ENCODE measurements at places on chromosomes 6 and 20. TPM values are rescaled to one million over a fixed set of nuclear protein-coding genes. Genes with fewer than 3 reads are reported as not detected.

Gene PABPC1L
- total RNA-seq: 22.9 TPM

Gene ATXN1
- total RNA-seq: 68.3 TPM

Gene NHSL1
- total RNA-seq: 10.4 TPM

Gene FGD2
- 49.4 TPM for total RNA-seq

Gene TRIM40
- total RNA-seq: not detected

Gene ZSCAN23
- not detected for total RNA-seq

Gene PACSIN1
- not detected for total RNA-seq

Gene SPTLC3
- total RNA-seq: 4.6 TPM

- H3K27me3 ChIP-seq: no peaks in the 10 kb centered on the region
- H3K4me3 ChIP-seq: no peak overlapping the region
- peaks cover 3% of the 10 kb centered on the region for H3K4me1 ChIP-seq
- H3K36me3 ChIP-seq: no peaks in the 10 kb centered on the region
Observed at GRCh38 chr6:108714766-108715414, 133.3 kb upstream of the ARMC2 start.

DNA sequence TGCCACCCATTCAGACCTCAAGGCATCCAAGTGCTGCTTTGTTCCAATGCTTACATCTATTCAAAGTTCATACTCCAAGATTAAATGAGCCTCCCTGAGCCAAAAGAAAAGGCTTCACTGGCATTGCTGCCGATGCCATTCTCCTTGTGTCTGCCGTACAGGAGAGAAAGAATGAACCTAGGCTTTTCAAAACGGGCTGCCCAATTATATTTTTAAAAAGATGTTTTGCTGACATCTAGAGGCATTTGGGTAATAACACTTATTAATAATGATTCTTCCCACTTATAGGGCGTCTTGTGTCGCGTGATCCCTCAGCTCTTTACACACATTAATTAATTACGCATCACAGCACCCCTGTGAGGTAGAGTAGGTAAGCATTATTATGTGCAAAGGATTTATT is 545.6 kb downstream of the PKHD1 start:
- H3K4me3 ChIP-seq: no peak overlapping the region
- H3K27ac ChIP-seq: no peak overlapping the region
- H3K27me3 ChIP-seq: no peaks in the 10 kb centered on the region
- no peaks in the 10 kb centered on the region for H3K36me3 ChIP-seq
- no peak for DNase-seq

DNA sequence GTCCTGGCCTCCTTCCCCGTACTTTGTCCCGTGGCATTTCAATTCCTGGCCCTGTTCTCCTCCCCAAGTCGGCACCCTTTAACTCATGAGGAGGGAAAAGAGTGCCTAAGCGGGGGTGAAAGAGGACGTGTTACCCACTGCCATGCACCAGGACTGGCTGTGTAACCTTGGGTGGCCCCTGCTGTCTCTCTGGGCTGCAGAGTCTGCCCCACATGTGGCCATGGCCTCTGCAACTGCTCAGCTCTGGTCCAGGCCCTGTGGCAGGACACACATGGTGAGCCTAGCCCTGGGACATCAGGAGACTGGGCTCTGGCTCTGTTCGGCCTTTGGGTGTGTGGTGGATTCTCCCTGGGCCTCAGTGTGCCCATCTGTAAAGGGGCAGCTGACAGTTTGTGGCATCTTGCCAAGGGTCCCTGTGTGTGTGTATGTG is 58.5 kb downstream of the SRC start:
- peaks cover 12% of the 10 kb centered on the region for H3K4me1 ChIP-seq
- H3K36me3 ChIP-seq: peaks cover 30% of the 10 kb centered on the region
- no peak overlapping the region for H3K27ac ChIP-seq
- H3K27me3 ChIP-seq: no peaks in the 10 kb centered on the region
- H3K4me3 ChIP-seq: no peak overlapping the region
- DNase-seq: no peak

- no peak for DNase-seq
- H3K27me3 ChIP-seq: no peaks in the 10 kb centered on the region
- H3K36me3 ChIP-seq: no peaks in the 10 kb centered on the region
- H3K4me3 ChIP-seq: no peak overlapping the region
Observed at GRCh38 chr6:74451953-74452352, 753.9 kb downstream of the COL12A1 start.

DNA sequence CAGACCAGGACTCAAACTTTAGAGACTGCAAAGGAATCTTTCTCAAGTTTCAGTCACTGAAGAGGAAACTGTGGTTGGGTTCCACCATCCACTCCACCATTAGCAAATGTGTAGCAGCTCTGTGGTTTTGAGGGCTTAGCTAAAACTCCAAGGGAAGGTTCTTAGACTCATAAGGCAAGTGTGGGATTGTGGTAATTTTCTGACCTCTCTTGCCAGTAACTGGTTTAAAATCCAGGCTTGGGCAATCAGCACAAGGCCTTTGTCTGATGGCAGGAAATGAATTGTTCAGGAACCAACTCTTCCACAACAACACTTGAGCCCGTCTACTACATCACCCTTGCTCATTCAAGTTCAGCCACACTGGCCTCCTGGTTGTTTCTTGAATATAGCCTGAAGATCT is 68.6 kb upstream of the FBXL4 start:
- no peaks in the 10 kb centered on the region for H3K36me3 ChIP-seq
- DNase-seq: no peak
- no peak overlapping the region for H3K27ac ChIP-seq
- no peak overlapping the region for H3K4me3 ChIP-seq

- H3K27me3 ChIP-seq: no peaks in the 10 kb centered on the region
- no peak for DNase-seq
- no peak overlapping the region for H3K27ac ChIP-seq
- no peaks in the 10 kb centered on the region for H3K36me3 ChIP-seq
- peaks cover 10% of the 10 kb centered on the region for H3K4me1 ChIP-seq
Observed at GRCh38 chr6:22668717-22669116, 99.4 kb downstream of the HDGFL1 start.

- no peak for DNase-seq
- H3K4me1 ChIP-seq: no peaks in the 10 kb centered on the region
- no peaks in the 10 kb centered on the region for H3K36me3 ChIP-seq
- H3K27me3 ChIP-seq: no peaks in the 10 kb centered on the region
- no peak overlapping the region for H3K4me3 ChIP-seq
Observed at GRCh38 chr6:137970368-137970767, 103.3 kb downstream of the TNFAIP3 start.

DNA sequence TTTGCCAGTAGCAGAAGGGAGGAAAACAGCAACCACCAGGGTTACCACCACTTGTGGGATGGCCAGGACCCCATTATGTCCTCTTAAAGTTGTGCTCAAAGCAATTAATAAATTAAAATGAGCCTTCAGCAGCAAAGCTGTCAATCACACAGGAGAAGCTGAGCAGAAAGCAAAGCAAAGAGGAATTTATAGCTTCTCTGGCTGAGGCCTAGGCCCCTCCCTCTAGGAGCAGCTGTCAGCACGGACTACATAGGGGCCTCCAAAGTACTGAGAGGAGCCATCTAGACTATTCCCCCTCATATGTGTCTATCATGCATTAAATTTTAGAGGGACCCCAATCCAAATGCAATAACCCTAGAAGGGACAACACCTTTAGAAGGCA is 6.4 kb downstream of the CCND3 start:
- H3K27ac ChIP-seq: no peak overlapping the region
- no peak overlapping the region for H3K4me3 ChIP-seq
- H3K27me3 ChIP-seq: no peaks in the 10 kb centered on the region
- no peak for DNase-seq

DNA sequence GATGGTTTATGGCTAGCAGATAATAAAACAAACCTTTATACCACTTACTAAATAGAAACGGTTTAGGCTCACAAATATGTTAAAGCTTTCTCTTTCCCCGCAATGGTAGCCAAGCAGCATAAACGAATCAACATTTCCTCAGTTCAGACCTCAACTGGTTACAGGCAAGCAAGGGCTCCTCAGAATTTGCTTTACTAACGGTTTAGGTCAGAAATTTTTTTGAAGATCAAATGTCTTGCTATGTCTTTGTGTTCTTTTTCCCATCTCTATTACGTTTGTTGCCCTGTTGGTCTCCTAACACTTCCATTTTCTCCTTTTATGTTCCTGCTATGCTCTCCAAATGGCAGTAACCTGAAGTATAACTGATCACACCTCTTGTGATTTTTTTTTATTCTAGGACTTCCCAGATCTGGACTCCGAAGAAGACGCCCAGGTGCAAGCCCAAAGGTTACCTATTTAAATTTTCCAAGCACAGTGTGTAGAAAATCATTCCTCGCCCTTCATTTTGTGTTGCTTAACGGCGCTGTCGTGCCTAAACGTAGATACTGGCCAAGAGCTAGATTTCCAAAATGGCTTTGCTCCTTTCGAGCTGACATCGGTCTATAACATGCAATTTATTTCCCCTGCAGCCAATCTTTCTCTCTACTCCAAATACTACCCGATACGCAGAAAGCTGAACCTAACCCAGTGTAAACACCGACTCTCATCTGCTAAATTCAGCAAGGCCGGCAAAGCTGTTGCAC is 717 bp upstream of the ASF1A start:
- no peaks in the 10 kb centered on the region for H3K4me1 ChIP-seq
- H3K27ac ChIP-seq: peak overlapping the region; percentile 85
- DNase-seq: peak; percentile 70
- H3K4me3 ChIP-seq: peak overlapping the region; percentile 82

- no peaks in the 10 kb centered on the region for H3K4me1 ChIP-seq
- peaks cover 19% of the 10 kb centered on the region for H3K36me3 ChIP-seq
- H3K27me3 ChIP-seq: no peaks in the 10 kb centered on the region
- no peak overlapping the region for H3K27ac ChIP-seq
- no peak for DNase-seq
Observed at GRCh38 chr20:51643390-51643789, 100.9 kb upstream of the NFATC2 start.

DNA sequence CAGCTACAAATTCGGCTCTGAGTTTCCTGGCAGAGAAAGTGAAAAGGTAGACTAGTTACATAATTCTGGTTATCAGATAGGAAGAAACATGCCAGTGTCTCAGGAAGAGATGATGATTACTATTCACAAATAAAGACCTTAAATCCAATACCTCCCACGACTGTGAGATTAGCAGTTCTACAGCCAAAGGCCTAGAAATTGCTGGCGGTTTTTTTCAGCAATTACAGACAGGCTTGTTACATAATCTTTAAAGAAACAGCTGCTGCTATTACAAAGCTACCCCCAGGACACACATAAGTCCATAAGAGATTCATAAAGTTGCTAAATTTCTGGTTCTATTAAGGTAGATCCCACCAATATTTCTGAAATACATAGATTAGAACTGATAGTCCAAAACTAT is 40.2 kb downstream of the PIGU start:
- no peak for DNase-seq
- H3K27ac ChIP-seq: no peak overlapping the region
- no peak overlapping the region for H3K4me3 ChIP-seq
- H3K4me1 ChIP-seq: no peaks in the 10 kb centered on the region
- peaks cover 18% of the 10 kb centered on the region for H3K36me3 ChIP-seq
- no peaks in the 10 kb centered on the region for H3K27me3 ChIP-seq

GRCh38 chr6:35675871-35676459 is 12.8 kb downstream of the FKBP5 start:
- DNase-seq: no peak
- H3K27me3 ChIP-seq: no peaks in the 10 kb centered on the region
- no peak overlapping the region for H3K4me3 ChIP-seq
- no peak overlapping the region for H3K27ac ChIP-seq
- peaks cover 43% of the 10 kb centered on the region for H3K36me3 ChIP-seq

DNA sequence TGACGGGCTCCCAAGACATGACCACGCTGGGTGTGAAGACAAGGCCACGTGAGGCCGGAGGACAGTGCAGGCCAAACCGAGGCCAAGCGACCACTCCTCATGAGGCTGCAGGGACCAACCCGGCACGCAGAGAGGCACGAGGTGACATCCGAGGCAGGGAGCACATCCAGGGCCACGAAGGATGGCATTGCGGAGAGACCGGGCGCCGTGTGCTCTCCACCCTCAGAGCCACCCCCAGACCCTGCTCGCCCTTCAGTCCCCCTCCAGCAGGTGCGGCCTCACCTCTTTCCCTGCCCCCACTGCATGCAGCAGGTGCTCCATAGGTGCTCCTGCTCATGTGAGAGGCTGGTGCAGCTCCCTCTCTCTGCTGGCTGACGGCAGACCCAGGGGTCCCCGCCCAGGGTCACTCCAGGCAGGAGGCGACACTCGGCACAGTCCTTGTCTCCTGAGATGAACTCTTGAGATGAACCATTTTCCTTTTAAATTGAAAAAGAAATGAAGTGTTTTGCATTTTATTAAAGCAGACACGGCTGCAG is 33.8 kb upstream of the CHRNA4 start:
- no peak for DNase-seq
- H3K36me3 ChIP-seq: no peaks in the 10 kb centered on the region
- H3K4me1 ChIP-seq: no peaks in the 10 kb centered on the region
- H3K27ac ChIP-seq: no peak overlapping the region

GRCh38 chr6:37277001-37277409 is 19.1 kb upstream of the TMEM217 start:
- H3K4me1 ChIP-seq: peaks cover 11% of the 10 kb centered on the region
- DNase-seq: no peak
- H3K27ac ChIP-seq: no peak overlapping the region
- no peaks in the 10 kb centered on the region for H3K36me3 ChIP-seq
- no peak overlapping the region for H3K4me3 ChIP-seq

GRCh38 chr20:19823216-19823615 is 65.2 kb downstream of the RIN2 start:
- no peak overlapping the region for H3K4me3 ChIP-seq
- no peak for DNase-seq
- H3K4me1 ChIP-seq: no peaks in the 10 kb centered on the region
- no peaks in the 10 kb centered on the region for H3K27me3 ChIP-seq
- H3K36me3 ChIP-seq: no peaks in the 10 kb centered on the region
- no peak overlapping the region for H3K27ac ChIP-seq

DNA sequence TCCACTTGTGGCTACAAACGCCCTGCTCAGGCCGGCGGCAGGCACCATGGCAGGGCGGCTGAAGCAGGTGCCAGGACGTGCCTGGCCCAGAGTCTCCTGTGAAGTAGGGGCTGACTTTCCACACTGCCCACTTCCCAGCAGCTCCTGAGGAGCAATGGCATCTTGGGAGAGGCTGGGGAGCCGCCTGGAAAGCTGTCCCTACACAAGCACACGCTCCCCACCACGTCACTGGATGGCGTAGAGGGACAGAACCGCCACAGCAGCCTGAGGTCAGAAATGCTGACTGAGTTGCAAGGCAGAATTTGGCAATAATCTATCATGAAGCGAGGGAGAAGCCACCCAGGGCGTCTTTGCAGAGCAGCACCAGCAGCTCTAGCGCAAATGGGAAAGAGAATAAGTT is 86.3 kb downstream of the NINL start:
- H3K4me1 ChIP-seq: no peaks in the 10 kb centered on the region
- no peak overlapping the region for H3K27ac ChIP-seq
- peaks cover 49% of the 10 kb centered on the region for H3K36me3 ChIP-seq
- H3K27me3 ChIP-seq: no peaks in the 10 kb centered on the region
- no peak for DNase-seq
- no peak overlapping the region for H3K4me3 ChIP-seq
